Osteocyte (in vitro differentiated cells): ENCODE measurements at places on chromosomes 16 and 17. TPM values are rescaled to one million over a fixed set of nuclear protein-coding genes. Genes with fewer than 3 reads are reported as not detected.

- no peak for DNase-seq
Measured at GRCh38 chr17:41919840-41920579, 1.3 kb upstream of the ACLY start.

ZDHHC1 gene
- total RNA-seq = 13.5 and 15.4 TPM in 2 replicates

DNA sequence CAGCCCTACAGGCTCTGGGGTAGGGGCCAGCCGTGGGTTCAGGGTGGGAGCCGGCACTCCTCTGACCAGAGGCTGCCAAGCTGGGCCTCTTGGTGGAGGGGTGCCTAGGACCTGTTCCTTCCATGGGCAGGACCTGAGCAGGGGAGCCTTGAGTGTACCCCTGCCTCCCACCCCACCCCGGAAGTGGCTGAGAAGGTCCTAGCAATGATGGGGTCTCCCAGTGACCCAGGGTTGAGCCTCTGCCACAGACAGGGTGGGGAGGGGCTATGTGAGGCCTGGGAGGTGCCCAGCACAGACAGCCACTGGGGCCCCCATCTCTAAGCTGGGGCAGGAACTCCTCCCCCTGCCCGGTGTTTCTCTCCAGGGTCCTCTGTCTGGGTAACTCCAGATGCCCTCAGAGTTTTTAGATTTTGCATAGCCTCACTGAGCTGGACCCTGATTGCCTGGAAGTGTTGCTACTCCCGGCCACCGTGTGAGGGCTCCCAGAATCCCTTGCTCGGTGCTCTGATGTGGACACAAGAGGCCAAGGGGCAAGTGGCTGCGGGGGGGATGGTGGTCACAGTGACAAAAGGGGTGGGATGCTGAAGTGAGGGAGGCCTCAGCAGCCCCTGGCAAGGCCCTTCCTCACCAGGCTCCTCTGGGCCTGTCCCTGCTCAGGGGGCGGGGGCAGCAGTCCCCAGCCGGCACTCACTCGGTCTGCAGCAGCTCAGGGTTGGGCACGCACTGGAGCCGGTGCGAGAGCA lies 6.4 kb upstream of the MTSS2 start:
- no peak for DNase-seq

KRTAP9-4 gene
- not detected in 2 replicates for total RNA-seq

GRCh38 chr17:2636169-2636930 lies 42.9 kb downstream of the PAFAH1B1 start:
- DNase-seq = no peak

DNA sequence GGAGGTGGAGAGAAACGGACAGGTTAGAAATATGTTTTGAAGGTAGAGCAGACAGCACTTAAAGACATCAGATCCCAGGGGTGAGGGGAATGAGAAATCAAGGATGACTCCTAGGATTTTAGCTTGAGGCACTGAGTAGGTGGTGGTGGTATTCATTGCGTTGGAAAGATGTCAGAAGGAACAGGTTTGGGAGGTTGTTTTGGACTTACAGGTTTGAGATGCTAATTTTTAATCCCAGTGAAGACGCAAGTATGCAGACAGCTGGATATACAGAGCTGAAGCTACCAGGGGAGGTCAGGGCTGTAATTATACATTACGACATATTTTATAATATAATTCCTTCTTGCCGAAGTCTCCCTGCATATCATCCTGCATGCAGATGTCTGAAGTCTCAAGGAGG lies 433.3 kb downstream of the XYLT1 start:
- no peak for DNase-seq

- DNase-seq = no peak
Measured at GRCh38 chr16:87374313-87374712, 9.3 kb downstream of the FBXO31 start.

RNF112 gene
- total RNA-seq = 0.39 and 0.89 TPM in 2 replicates

CD300LD gene
- total RNA-seq = not detected in 2 replicates

- DNase-seq = no peak
Measured at GRCh38 chr17:4241535-4241934, 22.2 kb downstream of the ANKFY1 start.

DNA sequence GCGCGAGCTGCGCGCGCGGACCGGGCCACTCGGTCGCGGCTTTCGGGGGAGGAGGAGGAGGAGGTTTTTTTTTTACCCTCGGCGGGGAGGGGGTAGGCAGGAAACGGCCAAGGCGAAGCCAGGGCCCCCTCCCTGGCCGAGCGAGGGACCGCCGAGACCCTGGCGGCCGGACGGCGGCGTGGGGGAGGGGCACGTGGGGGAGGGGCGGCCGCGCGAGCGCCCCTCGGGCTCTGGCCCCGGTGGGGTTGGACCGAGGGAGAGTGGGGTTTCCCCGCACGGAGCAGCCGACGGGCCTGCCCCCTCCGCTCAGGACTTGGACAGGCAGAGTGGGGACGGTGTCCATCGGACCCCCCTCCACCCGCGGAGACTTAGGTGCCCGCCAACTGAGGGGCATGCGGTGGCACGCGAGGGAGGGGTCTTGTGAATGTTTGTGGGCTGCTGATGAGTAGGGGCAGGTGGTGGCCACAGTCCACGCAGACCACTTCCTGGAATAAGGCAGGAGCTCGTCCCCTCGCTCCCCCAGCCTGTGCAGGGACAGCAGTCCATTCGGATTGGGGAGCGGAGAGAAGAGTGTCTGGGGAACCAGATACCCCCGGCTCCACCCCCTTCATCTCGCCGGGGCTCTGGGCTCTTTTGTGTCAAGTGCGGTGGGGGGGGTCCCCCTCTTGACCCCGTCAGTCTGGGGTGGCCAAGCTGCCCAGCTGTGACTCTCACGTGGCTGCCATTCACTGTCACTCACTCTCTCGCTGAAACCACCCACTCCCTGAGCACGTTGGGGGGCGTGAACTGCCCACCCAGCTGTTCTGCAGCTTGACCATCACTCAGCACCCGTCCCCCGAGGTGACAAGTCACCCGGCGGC lies 3.0 kb upstream of the CHD3 start:
- DNase-seq = no peak

SLC12A3 gene
- not detected in 2 replicates for total RNA-seq

TMEM100 gene
- total RNA-seq = 3.3 and 3.4 TPM in 2 replicates

GRCh38 chr16:14377326-14377725 lies 252.7 kb downstream of the PARN start:
- no peak for DNase-seq

- DNase-seq = no peak
Measured at GRCh38 chr17:36107660-36108059, 4.0 kb downstream of the CCL4 start.

- no peak for DNase-seq
Measured at GRCh38 chr17:2705263-2705662, 6.3 kb downstream of the CLUH start.

PRSS22 gene
- total RNA-seq = not detected in 2 replicates

SPNS2 gene
- 0.31 TPM in 1 of 2 replicates, not detected in the other for total RNA-seq

DNA sequence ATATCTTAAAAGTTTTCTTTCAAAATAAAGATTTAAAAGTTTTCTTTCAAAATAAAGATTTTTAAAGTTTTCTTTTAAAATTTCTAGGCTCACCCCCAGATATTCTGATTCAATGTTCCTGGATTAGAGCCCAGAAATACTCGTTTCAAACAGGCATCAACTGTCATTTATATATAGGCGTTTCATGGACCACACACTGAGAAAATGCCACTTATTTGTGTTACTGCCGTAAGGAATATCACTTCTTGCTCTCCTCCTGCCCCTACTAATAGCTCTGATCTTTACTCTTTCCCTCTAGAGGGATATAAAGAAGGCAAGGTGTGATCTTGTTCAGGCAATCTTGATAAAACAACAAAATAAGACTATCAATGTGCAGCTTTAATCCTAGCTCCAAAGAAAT lies 1324.1 kb downstream of the CDH8 start:
- no peak for DNase-seq

DNA sequence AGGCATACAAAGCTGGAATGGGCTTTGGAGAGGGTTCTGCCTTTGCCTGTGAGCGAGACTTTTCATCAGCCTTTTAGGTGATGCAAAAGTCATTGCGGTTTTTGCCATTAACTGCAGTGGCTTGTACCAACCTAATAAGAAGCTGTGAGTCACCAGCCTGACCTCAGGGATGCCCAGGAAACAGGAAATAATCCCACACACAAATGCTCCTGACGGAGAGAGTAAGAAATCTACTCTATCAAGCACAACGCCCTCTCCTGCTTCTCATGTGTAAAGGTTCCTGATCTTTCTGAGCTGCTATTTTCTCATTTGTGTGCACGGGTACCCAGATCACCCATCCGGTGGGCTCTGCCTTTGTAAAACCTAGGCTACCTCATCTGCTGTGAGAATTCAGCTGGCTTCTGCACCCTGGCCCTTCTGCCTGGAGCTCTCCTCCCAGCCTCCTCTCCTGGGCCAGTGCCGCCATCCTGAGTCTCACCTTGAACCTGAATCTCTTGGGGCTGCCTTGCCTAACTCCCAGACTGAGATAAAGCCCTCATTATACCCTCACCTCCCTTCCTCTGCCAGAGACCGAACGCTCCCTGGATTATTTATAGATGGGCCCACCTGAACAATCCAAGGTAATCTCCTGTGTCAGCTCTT lies 299.7 kb downstream of the C16orf95 start:
- DNase-seq = no peak

- no peak for DNase-seq
Measured at GRCh38 chr17:69856946-69857345, 218.1 kb upstream of the KCNJ16 start.

FN3K gene
- total RNA-seq = 22.9 and 25.2 TPM in 2 replicates

VTN gene
- 0.70 and 0.97 TPM in 2 replicates for total RNA-seq
